MM.1S (cell line): ENCODE measurements at places on chromosomes 3 and 15.

DNA sequence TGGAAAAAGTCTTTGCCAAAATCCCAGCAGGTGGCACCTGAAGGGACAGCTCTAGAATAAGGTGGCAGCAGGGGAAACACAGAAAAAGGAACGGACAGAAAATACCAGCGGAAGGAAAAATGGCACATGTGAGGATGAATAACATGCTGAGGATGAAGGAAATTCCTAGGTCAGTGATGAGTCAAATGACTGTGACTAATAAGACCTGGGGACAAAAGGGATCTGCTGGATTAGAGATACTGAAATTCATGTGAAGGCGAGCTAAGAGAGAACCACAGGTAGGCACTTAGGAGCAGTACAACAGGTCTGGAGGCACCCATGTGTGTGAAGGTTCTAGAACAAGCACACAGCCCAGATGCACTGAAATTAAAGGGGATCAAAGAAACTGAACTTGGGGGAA is 482.5 kb downstream of the FOXP1 start:
- H3K4me1 ChIP-seq, result no peaks in the 10 kb centered on the region
- DNase-seq, result no peak
- no peak overlapping the region for H3K27ac ChIP-seq
- no peaks in the 10 kb centered on the region for H3K27me3 ChIP-seq
- no peak overlapping the region for H3K4me3 ChIP-seq

DNA sequence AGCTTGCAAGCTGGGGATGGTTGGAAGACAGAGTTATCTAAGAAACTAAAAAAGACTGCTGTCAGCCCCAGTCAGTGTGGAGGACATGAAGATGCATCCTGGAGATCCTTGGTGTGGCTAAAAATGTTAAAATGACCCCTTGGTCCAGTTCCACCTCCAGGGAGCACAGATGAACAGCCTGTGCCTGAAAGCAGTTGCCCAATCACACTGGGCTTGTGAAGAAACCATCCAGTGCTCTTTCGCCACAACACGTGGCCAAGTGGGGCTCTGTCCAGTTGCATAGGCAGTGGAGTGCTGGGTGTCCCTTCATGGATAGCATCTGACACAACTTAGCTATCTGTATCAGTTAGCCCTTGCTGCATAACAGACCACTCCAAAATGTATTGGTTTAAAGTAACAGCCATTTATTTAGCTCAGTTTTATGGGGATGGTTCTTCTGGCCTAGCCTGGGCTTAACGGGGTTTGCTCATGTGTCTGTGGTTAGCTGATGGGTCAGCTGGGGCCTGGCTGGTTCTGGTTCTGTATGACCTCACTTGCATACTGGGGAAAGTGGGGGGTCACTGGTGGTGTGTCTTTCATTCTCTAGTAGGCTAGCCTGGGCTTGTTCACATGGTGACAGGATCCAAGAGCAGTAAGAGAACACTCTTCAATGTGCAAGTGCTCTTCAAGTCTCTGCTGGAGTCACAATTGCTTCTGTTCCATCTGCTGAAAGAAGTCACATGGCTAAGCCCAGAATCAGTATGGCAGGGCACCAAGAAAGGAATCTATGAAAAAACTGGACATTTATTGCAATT is 226.2 kb downstream of the PDCD6IP start:
- no peaks in the 10 kb centered on the region for H3K27me3 ChIP-seq
- H3K4me3 ChIP-seq, result no peak overlapping the region
- no peak for DNase-seq
- H3K4me1 ChIP-seq, result no peaks in the 10 kb centered on the region
- H3K36me3 ChIP-seq, result no peaks in the 10 kb centered on the region
- no peak overlapping the region for H3K27ac ChIP-seq

DNA sequence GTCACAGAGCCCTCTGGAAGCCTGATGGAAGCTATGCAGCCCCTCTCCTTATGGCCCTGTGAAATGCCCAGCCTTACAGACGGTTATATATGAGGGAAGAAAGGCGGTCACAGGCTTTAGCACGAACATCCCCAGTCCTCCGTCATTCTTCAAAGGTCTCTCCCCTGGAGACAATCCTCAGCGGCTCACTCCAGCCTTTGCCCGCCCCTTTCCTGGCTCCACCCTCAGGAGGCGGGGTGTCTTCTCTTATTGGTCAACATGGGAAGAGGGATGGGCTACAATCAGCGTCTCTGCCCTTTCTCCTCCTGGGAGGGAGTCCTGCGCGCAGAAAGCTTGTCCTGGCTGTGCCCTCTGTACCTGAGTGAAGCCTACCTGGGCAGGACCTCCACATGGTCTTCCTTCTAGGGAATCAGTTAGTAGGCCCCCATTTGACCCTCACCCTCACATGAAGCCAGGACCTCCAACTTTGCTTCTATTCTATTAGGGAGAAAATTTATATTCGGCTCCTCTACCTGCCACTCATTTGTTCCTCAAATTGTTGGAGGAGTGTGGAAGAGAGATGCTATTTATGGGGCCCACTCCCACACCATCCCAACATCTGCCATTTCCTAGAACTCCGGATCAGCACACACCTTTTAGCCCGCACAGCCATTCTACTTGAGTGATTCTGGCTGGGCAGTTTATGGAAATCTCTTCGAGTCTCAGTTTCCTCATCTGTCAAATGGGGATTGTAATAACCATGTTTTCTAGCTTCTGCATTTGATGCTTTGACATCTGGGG is 112.9 kb upstream of the SLC6A11 start:
- no peak overlapping the region for H3K27ac ChIP-seq
- H3K36me3 ChIP-seq, result no peaks in the 10 kb centered on the region
- H3K4me3 ChIP-seq, result no peak overlapping the region
- peaks cover 66% of the 10 kb centered on the region for H3K27me3 ChIP-seq
- peak; percentile 16 for DNase-seq
- H3K4me1 ChIP-seq, result no peaks in the 10 kb centered on the region

DNA sequence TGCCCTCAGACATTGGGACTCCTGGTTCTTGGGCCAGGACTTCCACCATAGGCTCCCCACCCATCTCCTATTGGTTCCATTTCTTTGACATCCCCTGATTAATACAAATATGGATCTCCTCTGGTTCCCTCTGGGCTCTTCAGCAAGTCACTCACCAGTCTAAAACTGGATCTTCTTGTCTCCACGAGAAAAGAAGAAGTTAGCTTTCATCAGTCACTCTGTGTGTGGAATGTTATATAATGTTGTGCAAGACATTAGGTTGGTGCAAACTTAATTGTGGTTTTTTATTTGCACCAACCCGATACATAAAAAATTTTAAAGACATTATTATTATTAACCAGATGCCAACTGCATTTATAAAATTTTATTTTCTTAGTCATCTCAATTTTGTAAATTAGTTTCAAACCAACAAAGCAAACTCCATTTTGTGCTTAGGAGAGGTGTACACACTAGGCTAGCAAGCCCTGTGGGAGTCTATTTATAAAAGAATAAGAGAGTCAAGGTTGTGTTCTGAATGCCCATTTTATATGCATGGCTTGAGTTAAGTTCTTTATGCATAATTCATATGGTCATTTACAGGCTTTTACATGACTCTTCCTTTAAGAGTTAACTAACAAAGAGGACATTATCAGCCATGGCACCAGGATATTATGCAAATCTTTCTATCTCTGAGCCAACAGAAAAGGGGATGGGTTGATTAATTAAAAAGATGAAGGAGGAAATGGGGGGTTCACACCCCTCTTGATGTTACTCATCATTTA is 35.1 kb upstream of the IL12A start:
- no peak overlapping the region for H3K4me3 ChIP-seq
- H3K27ac ChIP-seq, result no peak overlapping the region
- 0 out of 2 replicates have a peak, but pooled peaks cover 8% of the 10 kb centered on the region for H3K4me1 ChIP-seq
- H3K36me3 ChIP-seq, result no peaks in the 10 kb centered on the region
- no peak for DNase-seq

DNA sequence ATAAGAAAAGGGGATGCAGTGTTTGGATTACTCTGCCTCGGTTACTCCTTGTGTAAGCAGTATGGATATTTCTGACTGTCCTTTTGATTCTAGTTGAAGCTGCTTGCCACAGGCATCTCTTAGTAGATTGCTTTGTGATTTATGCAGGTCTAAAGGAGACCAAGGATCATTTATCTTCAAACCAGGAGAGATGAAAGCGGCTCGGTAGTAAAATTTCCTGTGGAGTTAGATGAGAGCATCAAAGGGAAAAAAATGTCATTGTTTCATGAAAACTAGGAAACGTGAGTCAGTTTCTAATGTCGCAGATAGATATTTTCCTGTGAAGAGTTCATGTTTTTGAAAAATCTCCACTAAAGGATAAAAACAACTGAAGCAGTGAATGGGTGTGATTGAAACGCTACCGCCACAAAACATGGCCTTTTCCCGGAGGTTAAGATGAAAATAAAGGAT is 254.0 kb upstream of the TBL1XR1 start:
- no peak overlapping the region for H3K4me3 ChIP-seq
- DNase-seq, result no peak
- no peaks in the 10 kb centered on the region for H3K27me3 ChIP-seq
- no peaks in the 10 kb centered on the region for H3K36me3 ChIP-seq
- no peaks in the 10 kb centered on the region for H3K4me1 ChIP-seq

DNA sequence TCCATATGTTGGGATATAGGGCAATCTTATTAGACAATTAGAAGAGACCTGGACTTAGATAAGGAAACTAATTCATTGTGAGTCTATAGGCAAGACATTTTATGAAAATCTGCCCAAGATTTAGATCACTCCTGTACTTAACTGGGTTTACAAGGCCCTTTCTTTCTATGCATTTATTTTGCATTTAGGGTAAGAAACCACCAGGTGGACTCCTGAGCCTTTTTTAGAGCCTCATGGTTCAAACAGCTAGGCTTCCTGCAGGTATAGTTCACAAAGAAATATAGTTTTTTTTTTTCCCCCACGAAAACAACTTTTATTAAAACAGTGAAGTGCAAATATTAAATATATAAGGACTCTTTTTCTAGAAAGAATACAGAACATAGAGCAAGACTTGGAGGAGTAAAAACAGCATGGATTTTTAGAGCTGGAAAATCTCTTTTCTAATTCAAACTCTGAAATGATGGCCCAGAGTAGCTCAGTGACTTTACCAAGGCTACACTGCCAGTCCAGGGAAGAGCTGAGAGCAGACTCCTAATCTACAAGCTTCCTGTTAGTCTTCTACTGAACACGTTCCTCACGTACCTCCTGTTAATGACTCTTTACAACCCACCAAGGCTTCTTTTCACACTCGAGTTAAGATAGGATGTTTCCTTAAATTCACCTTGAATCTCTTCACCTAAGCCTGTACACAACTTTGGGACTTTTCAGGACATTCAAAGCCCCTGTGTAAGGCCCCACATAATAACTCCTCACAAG is 400.9 kb upstream of the ATP11B start:
- no peak overlapping the region for H3K4me3 ChIP-seq
- peak; percentile 84 for DNase-seq
- H3K27me3 ChIP-seq, result no peaks in the 10 kb centered on the region
- H3K36me3 ChIP-seq, result no peaks in the 10 kb centered on the region
- peak overlapping the region; percentile 77 for H3K27ac ChIP-seq

GRCh38 chr15:89781891-89782618 is 5.9 kb downstream of the MESP2 start:
- peak overlapping the region; percentile 96 for H3K27ac ChIP-seq
- peaks cover 24% of the 10 kb centered on the region for H3K4me1 ChIP-seq
- H3K27me3 ChIP-seq, result no peaks in the 10 kb centered on the region
- no peaks in the 10 kb centered on the region for H3K36me3 ChIP-seq
- peak; percentile 92 for DNase-seq

- H3K27me3 ChIP-seq, result no peaks in the 10 kb centered on the region
- H3K36me3 ChIP-seq, result no peaks in the 10 kb centered on the region
- H3K27ac ChIP-seq, result no peak overlapping the region
- no peaks in the 10 kb centered on the region for H3K4me1 ChIP-seq
- DNase-seq, result no peak
Observed at GRCh38 chr3:179942553-179943075, 94.1 kb downstream of the PEX5L start.

- H3K4me3 ChIP-seq, result no peak overlapping the region
- no peaks in the 10 kb centered on the region for H3K36me3 ChIP-seq
- no peaks in the 10 kb centered on the region for H3K27me3 ChIP-seq
- no peaks in the 10 kb centered on the region for H3K4me1 ChIP-seq
- no peak for DNase-seq
Observed at GRCh38 chr15:72306211-72306785, 13.7 kb downstream of the CELF6 start.

- no peak for DNase-seq
- H3K4me1 ChIP-seq, result no peaks in the 10 kb centered on the region
- H3K4me3 ChIP-seq, result no peak overlapping the region
- H3K27me3 ChIP-seq, result no peaks in the 10 kb centered on the region
- no peaks in the 10 kb centered on the region for H3K36me3 ChIP-seq
Observed at GRCh38 chr15:85019815-85020590, 38.3 kb downstream of the PDE8A start.

DNA sequence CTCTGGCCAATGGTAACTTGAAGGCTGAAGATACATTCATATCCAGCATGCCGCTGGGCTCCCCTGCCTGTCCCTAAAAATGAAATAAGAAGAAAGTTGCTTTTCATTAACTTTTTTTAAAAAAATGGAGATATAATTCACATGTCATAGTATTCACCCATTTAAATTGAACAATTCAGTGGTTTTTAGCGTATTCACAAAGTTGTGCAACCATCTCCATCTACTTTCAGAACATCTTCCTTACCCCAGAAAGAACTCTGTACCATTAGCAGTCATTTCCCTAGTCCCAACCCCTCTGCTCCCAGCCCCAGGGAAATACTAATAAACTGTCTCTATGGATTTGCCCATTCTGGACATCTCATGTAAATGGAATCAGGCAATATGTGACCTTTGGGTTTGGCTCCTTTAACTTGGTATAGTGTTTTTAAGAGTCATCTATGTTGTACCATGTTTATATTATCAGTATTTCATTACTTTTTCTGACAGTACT is 55.8 kb upstream of the GATM start:
- H3K4me3 ChIP-seq, result no peak overlapping the region
- no peak for DNase-seq
- no peaks in the 10 kb centered on the region for H3K4me1 ChIP-seq
- H3K36me3 ChIP-seq, result no peaks in the 10 kb centered on the region
- no peaks in the 10 kb centered on the region for H3K27me3 ChIP-seq

GRCh38 chr3:72116226-72116625 is 331.3 kb upstream of the PROK2 start:
- H3K27ac ChIP-seq, result no peak overlapping the region
- H3K4me3 ChIP-seq, result no peak overlapping the region
- no peaks in the 10 kb centered on the region for H3K27me3 ChIP-seq
- no peaks in the 10 kb centered on the region for H3K4me1 ChIP-seq
- no peaks in the 10 kb centered on the region for H3K36me3 ChIP-seq
- DNase-seq, result no peak

DNA sequence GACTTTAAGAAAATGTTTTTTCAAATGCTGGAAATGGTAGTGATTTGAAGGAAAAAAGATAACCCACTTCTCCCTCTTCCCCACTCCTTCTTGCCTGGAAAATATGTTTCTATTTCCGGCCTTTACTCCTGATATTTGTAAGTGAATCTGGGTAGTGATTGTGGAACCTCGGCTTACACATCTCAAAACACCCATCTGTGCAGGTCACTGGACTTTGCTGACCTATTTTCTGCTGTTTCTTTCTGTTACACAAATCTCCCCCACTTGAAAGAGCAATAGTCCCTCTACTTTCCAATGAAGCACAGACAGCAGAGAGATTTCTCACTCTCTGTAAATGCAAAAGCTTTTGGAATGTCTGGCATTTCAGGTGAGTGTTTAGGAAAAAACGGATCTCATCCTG is 76.9 kb upstream of the ICE2 start:
- no peak overlapping the region for H3K27ac ChIP-seq
- H3K4me1 ChIP-seq, result peaks cover 4% of the 10 kb centered on the region; the same call in 1 of the 2 replicates
- H3K4me3 ChIP-seq, result no peak overlapping the region
- no peaks in the 10 kb centered on the region for H3K36me3 ChIP-seq
- no peak for DNase-seq
- no peaks in the 10 kb centered on the region for H3K27me3 ChIP-seq
